ENCODE measurements at places on chromosomes 6 and 20.

DNA sequence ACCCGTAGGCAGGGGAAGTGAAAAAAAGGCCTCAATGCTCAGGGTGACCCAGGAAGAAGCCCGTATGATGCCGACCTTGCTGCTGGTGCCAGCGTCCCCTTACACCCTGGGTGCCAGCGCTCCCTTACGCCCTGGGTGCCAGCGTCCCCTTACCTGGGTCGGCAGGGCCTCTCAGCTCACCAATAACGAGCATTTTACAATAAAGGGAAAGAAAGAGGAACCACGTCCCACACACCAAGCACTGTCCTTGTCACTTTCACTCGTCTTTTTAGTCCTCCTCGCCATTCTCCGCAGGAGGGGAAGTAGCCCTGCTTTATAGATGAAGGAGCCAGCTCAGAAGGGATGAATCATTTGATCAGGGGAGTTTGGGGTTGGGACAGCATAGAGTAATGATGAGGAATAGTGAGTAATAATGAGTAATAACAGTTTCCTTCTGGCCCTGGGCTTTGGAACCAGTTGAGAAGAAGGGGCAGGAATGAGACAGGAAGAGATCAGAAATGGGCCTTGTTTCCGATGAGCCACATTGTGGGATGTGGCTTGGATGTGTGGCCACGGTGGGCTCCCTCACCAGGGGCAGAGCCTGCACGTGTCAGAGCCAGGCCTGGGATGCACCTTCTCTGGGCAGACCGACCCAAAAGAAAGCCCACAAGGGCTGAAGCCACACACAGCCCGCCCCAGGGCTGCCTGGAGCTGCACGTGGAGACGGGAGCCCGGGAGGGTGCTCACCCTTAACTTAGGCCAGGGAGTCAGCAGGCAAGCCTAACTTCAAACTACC, 75.7 kb downstream of the SYNJ2 start:
- no peak for DNase-seq

- no peak for DNase-seq
These were observed 33.9 kb downstream of the TBPL1 start for GRCh38 chr6:133986942-133987341.

DNA sequence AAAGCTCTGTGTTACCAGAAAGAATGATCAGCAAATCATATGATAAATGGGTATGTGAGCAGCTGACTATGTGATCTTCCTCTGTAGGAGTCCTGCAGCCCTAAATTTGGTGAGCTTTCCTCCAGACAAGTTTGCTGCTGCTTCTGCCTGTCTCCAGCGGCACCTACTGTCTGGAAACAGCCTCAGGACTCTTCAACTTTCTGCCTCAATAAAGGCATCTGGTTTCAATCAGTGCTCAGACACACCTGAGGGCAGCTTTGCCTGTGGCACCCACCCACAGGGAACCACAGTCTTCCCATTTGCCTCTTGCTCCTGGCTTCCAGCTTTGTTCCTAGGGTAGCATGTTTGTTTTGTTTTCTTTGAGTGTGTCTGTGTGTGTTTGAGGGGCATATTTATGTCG, 727.9 kb upstream of the MAN1A1 start:
- no peak for DNase-seq

GRCh38 chr6:139289233-139289632, 2.6 kb downstream of the TXLNB start:
- DNase-seq: no peak

- peak; percentile 84 for DNase-seq
These were observed 25.4 kb downstream of the HLA-F start for GRCh38 chr6:29748391-29749307.

- DNase-seq: no peak
These were observed 98.1 kb upstream of the PTPN1 start for GRCh38 chr20:50412069-50412468.

DNA sequence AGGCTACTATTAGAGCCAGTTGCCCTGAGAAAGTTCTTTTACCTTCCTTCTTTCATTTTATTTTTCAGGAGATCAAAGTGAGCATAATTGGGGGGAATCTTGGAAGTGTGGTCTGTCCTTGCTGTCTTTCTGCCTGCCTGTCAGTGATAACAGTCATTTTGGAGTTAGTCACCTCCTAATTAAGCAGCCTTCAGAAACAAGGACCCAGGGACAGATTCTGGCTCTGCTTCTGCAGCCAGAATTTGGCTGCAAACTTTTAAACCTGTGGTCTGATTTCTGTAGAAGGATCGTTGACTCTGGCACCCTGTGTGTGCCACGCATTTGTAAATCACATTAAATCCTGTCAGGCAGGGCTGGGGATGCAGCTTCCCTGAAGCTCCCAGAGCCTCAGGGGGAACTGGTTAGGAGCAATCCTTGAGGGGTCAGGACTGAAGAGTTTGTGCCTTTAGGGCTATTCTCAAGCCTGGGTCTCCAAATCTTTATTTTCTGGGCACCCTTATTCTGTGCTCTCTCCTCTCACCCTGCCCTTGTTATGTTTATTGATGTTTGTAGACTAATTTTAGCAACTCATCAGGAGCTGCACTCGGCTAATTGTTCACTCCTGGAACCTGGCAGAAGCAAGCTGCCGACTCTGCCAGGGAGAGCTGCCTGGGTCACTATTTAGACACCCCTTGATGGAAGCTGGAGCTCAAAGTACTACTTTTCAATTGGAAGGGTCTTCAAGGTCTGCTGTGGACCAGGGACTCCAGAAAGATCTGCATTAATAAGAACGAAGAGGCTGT, 6.8 kb downstream of the NOX3 start:
- DNase-seq: no peak

DNA sequence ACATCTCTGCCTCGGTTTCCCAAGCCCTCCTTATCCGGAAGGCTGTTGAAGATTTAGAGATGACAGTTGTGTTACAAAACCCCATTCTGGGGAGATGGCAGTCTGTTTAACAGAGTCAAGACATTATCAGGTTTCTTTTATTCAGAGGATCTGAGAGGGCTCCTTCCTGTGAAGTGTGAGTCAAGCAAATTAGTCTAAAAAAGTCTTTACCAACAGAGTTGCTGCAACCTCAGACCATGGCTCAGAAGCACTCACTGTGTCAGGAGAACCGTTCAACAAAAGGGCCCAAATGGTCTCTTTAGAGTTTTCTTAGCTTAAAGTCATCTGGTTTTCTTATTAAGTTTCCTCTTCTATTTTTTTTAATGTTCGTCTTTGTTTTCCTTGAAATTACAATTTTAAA, 717.8 kb downstream of the EPM2A start:
- DNase-seq: no peak

DNA sequence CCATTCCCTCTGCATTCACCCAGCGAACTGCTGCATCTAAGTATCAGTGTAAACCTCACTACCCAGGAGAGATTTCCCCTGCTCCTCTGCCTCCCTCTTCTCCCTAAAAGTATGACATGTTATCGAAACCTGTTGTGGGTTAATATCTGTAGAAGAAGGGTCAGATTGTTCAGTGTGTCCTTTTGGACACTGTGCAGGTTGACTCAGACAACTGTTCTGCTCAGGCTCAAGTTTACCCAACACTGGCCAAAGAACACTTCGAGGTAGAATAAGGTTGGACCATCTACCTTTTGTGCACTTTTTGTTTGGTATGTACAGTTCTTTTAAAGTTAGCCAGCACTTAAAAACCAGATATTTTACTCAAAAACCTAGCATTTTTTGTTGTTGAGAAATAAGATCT, 4.6 kb downstream of the NT5DC1 start:
- DNase-seq: no peak

DNA sequence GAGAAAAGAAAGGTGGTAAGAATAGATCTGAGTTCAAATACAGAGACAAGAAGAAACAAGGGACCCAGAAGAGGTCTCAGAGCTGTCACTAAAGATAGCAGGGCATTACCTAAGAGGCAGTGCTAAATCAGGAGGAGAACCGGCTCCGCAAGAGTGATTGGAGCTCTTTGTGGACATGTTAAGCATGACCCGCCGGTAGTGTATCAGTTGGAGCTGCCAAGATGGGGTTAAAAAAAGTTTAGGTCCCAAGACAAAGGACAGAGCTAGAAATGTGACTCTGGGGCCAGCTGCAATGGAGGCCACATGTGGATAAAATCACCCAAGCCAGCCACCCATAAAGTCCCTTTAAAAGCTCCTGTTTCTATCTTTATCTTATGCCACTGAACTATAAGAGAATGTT, 93.4 kb downstream of the MBOAT1 start:
- no peak for DNase-seq

GRCh38 chr6:166980738-166981137, 18.5 kb upstream of the CEP43 start:
- no peak for DNase-seq

GRCh38 chr6:66307490-66307889, 600.5 kb upstream of the EYS start:
- no peak for DNase-seq

DNA sequence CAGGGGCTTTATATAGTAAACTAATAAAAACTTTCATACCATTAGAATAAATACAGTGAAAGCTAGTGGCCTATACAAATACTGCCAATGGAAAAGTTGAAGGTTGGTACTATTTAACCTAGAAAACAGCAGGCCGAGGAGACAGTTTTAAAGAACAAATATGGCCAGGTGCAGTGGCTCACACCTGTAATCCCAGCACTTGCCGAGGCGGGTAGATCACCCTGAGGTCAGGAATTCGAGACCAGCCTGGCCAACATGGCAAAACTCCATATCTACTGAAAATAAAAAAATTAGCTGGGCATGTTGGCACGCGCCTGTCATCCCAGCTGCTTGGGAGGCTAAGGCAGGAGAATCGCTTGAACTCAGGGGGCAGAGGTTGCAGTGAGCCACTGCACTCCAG, 24.8 kb downstream of the GLYATL3 start:
- DNase-seq: no peak

- no peak for DNase-seq
These were observed 71.4 kb downstream of the PLCB4 start for GRCh38 chr20:9140162-9140760.

DNA sequence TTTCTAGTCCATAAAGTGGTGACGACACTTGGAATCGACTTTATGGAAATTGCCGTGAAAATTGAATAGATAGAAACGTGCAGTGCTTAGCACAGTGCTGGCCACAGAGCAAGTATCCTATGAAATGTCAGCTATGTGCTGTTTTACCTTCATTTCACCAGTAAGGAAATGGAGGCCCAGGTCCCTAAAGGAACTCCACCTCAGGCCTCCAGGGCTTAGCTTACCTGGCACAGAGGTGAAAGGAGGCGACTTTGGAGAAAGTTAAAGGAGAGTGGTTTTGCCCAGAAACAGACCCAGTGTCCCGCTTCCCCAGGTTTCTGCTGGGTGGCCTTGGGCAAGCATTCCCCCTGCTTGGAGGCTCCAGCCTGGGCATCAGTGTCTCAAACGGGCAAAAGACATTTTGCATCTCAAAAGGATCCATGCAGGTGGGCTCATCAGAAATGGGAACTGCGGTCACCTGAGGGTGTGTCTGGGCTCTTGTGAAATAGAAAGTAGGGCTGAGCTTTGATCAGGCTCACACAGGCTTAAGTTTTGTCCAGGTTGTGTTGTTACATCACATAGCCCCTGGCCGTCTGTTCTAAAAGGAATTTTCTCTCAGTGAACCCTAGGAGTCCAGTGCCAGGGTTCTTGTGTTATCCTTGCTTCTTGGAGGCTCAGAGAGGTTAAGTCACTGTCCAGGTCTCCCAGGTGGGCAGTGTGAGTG, 6.8 kb upstream of the TULP1 start:
- no peak for DNase-seq
